ENCODE measurements at places on chromosomes 16 and 17.

DNA sequence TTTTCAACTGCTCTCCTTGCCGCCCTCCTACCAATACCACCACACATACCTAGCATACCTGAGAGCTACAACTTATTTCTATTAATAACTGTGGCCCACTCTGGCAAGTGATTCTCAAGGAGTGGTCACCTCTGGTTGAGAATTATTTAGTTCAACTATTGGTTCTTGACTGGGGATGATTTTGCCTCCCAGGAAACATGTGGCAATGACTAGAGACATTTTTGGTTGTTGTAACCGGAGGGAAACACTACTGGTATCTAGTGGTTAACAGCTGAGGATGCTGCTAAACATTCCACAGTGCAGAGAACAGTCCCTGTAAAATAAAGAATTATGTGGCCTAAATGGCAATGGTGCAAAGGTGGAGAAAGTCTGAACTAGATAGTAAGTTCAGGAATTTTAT lies 96.7 kb downstream of the TRIM37 start:
- no peak for DNase-seq

DNA sequence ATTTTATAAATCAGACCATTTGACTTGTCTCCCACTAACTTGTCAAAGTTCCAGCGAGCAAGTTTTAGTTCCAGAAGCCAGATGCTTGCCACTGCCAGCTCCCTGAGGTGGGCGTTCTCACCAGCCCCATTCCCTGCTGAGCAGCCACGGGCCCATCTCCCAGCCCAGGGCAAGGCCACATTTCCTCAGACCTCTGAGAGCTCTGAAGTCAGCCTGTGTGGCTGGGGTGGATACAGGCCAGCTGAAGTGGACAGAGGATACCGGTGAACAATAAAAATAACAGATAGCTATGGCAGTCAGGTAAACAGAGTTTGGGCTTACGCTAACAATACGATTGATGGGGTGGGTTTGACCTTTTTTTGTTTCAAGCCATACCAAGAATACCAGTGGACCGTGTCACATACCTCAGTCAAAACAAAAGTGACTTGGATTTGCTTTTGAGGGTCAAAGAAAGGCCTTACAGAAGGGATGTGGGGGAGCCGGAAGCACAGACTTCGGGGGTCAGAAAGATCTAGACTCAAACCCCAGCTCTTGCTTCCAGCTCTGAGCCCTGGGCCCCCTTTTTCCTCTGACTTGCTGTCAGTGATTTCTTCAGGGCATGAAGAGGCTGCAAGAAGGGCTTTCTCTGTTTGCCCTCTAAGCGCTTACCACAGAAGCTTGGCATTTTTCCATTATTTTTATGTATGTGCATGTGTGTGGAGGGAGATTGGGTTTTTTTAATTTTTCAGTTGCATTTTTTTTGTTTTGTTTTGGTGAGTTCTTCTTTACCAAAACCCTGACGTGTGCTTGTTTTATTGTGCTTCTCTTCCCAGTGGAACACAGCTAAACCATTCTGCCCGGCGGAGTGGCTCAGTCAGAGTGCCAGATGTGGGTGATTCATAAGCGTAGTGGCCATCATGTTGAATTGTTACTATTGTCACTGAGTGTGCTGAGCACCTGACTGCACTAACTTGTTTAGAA lies 109.9 kb downstream of the GNAO1 start:
- DNase-seq, result peak; percentile 62

- DNase-seq, result no peak
Measured at GRCh38 chr16:23222929-23223328, 40.4 kb downstream of the SCNN1G start.

DNA sequence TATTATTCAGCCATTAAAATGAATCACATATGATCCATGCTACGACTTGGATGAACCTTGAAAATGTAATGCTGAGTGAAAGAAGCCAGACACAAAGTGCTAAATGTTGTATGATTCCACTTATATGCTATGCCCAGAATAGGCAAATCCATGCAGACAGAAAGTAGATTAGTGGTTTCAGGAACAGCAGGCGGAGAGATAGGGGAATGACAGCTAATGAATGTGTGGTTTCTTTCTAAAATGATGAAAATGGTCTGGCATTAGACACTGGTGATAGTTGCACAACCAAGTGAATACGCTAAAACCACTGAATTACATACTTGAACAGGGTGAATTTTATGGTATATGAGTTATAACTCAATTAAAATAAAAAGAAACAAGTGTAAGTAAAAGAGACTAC lies 121.8 kb upstream of the NOG start:
- DNase-seq, result no peak

- DNase-seq, result peak; percentile 85
Measured at GRCh38 chr17:83193336-83194185, 114.2 kb downstream of the METRNL start.

DNA sequence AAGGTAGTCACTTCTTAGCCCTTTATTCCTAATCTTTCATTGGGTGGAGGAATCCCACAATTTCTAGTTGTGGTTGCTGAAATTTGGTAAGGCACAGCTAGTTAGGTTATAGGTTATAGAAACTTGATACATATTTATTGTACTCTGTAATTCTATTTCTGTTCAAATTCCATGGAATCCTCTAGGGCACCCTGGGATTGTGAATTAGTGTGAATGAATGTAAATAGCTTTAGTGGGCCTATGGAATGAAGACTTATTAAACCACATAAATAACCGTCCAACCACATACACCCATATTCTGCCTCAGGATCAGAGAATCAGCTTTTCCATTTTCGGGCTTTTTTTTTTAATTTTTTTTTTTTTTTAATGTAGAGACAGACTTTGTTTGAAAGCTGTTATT lies 9.2 kb downstream of the TANC2 start:
- no peak for DNase-seq

- DNase-seq, result no peak
Measured at GRCh38 chr16:29765167-29766032, 12.7 kb upstream of the ZG16 start.

DNA sequence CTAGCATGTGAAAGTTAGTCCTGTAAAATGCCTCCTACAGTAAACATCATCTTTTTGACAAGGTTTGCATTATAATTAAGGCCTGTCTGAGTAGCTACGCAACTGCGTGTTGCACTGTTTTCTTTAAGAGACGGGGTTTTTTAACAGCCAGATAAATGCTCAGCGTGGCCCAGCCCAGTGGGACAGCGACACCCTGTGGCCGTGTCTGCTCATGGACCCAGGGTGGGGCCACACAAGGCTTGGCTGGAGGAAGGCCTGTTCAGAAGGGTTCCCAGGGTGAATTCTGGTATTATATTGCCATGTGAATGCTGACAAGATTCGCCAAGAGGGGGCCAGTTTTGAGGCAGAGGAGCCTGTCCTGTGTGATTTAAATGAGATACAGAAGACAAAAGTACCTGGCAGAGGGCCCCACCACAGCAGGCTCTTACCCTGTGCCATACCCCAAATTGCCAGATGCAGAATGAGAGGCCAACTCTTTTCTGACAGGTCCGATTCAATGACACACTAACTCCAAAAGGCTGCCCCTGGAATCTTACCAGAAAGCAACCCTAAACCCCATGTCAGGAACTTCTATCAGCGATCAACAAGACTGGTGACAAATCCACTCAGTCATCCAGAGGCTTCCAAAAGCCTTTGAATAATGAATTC lies 65.9 kb upstream of the IRX6 start:
- DNase-seq, result peak; percentile 46

DNA sequence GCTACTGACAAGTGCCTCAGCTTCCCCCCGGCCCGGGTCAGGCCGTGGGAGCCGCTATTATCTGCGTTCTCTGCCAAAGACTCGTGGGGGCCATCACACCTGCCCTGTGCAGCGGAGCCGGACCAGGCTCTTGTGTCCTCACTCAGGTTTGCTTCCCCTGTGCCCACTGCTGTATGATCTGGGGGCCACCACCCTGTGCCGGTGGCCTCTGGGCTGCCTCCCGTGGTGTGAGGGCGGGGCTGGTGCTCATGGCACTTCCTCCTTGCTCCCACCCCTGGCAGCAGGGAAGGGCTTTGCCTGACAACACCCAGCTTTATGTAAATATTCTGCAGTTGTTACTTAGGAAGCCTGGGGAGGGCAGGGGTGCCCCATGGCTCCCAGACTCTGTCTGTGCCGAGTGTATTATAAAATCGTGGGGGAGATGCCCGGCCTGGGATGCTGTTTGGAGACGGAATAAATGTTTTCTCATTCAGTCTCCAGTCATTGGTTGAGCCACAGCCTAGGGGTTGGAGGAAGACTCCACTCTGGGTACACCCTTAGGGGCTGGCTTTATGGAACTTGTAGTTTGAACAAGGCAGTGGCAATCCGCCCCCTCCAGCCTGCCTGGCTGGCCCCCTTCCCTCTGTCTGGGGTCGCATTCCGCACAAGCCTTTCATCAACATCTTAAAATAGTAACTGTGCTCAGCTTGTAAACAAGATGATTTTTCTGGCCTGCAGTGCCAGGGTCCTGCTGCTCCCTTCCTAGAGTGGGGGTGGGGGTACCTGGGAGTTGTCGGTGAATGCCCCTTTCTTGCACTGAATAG lies 4.1 kb downstream of the SYNGR2 start:
- DNase-seq, result peak; percentile 27

DNA sequence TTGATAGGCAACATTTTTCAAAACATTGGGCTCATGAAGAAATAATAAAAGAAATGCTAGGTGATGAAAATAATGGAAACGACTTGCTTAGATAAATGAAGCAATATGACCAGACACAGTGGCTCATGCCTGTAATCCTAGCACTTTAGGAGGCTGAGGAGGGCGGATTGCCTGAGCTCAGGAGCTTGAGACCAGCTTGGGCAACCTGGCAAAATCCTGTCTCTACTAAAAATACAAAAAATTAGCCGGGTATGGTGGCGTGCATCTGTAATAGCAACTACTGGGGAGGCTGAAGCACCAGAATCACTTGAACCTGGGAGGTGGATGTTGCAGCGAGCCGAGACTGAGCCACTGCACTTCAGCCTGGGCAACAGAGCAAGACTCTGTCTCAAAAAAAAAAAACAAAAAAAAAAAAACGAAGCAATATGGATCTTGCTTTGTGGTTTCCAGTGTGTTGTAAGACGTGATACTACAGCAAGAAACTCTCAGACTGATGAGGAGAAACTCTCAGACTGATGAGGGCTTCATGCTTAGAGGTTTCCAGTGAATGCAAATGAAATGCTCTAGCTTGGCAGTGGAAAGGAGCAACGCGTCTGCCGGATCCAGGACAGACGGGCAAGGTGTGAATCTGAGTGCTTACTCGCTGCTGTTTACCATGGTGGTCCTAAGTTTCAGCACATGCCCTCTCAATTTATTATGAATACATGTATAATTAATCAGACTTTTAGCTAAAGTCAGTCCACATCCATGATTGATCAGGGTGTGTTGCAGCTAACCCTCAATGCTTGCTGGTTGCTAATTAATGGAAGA lies 11.5 kb upstream of the IGF2BP1 start:
- DNase-seq, result no peak

DNA sequence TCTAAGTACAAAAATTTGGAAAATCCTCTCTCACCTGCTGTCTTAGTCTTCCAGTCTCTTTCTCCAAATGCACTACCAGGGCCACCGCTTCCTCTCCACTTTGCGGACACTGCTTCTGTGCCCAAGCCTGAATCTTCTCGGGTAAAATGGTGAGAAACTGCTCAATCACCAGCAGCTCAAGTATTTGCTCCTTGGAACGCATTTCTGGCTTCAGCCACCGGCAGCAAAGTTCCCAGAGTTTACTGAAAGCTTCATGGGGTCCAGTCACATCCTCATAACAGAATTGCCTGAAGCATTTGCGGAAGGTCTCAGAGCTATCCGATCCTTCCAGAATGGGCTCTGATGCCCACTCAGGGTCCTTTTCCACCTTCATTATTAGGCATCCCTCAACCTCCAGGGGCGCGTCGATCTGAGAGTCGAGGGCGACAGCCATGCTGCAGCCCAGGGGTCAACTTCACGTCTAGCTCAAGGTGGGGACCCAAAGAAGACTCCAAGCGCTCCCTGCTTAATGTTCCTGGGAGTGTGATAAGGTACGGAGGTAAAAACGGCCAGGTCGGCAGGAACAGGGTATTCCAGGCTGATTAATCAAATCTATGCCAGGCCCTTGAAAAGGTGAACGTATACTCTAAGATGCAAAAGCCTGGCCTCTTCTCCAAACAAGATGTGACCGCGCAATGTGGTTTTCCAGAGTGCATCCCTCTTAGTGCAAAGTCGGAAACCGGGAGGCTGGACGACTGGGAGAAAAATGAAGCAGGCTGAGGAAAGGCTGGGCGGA lies 763 bp downstream of the ZKSCAN2 start:
- DNase-seq, result peak; percentile 45

GRCh38 chr17:32449963-32450362 lies 5.7 kb downstream of the PSMD11 start:
- DNase-seq, result no peak

All from RPMI8226 (cell line).